ENCODE measurements at places on chromosomes 11 and 22.

- DNase-seq: peak; percentile 42
Measured at GRCh38 chr11:69587454-69588090, 53.4 kb upstream of the CCND1 start.

GRCh38 chr22:45867906-45868555 is 108.9 kb downstream of the WNT7B start:
- no peak for DNase-seq

DNA sequence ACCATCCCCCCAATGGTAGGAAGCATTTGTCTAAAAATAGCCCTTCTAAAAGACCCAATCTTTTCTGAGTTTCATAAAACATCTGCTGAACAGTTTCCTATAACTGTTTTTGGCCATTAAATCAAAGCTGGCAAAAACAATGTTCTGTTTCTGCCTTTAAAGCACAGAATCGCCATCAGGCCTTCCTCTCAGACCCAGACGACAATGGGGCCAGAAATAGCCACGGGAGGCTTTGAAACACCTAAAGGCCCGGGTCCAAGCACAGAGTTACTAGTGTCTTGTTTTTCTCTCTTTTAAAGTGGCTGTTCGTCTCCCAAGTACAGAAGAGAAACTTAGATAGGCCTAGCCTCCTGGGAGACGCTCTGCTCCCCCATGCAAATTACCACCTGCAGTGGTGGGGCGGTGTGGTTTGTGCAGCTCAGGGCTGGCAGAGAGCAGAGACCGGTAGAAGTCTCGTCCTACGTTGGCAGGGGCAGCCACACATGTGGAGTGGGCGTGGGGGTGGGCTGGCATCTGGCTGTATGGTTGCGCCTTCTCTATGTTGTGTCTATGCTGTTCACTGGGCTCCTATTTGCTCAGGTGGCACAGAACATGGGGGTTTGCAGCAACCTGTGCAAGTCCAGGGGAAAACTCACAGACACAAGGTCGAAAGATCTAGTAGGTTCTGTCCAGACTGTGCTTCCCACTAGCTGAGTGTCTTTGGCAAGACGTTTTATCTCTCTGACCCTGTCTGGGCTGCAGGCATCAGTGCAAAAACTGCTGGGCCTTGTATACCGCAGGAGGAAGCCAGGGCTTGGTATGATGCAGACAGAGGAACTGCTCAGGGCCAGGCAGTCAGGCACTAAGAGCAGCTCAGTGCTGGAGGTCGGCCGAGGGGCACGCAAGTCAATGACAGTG is 23.6 kb upstream of the ETS1 start:
- no peak for DNase-seq

DNA sequence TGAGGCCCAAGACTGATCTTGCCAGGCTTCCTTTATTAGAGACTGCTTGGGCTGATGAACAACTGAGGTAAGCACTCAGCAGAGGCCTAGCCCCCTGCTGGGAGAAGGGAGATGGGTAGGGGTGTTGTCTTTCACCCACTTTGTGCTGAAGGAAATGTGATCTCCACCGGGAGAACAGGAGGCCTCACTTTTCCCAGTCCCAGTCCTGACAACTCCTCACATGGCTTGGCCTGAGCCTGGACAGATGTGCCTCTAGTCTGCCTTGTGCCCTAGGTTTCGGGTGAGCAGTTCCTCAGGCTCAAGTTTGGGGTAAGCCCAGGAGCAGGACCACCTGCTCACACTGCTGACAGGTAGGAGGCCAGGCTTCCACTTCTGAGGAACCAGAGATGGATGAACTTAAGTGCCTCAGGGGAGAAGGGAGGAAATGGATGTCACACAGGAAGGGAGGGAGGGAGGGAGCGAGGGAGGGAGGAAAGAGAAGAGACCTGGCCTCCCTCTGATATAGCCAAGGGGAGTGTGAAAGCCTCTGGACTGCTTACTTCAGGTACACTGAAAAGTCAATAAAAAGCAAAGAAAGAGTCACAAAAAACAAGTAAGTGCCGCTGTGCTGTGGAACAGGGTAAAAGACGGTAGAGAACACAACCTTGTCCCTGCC is 8.1 kb downstream of the CLPB start:
- no peak for DNase-seq

GRCh38 chr11:1053121-1053901 is 16.8 kb upstream of the MUC6 start:
- no peak for DNase-seq

- DNase-seq: peak; percentile 17
Measured at GRCh38 chr11:73729594-73730206, 31.2 kb downstream of the RAB6A start.

DNA sequence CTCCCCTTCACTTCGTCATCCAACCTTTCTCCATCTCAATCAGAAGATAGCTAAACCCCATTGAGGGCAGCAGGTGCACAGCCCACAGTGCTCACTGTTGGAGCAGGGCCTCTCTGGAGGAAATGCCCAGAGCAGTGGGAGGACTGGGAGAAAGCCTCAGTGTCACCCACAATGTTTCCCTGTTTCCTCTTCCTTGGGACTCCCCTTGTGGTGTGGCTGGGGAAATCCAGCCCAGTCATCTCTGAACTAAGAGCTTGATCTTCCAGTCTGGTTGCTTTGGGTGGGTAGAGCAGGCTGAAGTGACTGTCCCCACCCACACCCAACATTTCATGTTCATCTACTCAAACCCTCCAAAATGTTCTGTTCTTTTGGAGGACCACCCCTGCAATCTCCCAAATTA is 29.8 kb upstream of the EED start:
- no peak for DNase-seq

DNA sequence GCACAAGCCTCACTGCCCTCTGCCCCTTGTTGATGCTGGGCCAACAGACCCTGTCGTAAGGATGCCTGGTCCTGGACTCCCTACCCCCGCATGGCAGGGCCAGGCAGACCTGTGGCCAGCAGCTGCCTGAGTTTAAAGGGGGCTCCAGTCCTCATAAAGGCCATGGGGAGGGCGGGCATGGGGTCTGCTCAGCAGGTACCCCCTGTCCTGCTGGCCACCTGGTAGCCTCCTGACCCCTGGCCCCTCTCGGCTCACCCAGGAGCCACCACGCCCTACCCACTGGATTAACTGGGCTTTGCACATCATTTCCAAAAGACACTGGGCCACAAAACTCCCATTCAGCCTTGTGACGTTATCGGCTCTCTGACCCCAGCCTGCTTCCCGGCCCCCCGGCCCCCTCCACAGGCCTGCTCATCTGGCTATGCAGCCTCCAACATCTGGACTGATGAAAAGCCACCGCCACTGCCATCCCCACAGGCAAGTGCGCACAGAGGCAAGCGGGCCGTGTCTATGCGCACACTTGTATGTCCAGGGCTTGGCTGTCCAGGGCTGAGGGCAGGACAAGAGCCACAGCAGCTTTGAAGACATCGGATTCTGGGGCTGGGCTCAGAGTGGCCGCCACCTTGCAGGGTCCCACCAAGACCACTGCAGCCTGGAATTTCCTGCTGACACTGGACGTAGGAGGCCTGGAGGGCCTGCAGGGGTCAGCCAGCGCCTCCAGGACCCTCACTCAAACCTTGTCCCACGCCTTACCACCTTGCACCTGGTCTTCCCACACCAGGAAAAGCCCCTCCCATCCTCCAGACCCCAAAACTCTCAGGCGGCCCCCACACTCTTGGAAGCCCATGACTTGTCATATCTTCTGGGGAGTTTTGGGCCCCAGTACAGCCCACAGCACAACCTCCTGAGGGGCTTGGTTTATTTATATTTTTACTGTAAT is 48.7 kb downstream of the IGF2 start:
- DNase-seq: no peak

GRCh38 chr11:120538707-120539106 is 27.2 kb downstream of the GRIK4 start:
- DNase-seq: no peak
